ENCODE measurements at places on chromosomes 3 and 15. TPM values are rescaled to one million over a fixed set of nuclear protein-coding genes. Genes with fewer than 3 reads are reported as not detected.

The MKRN3 gene
- total RNA-seq = 0.46 TPM

The C3orf20 gene
- 0.56 TPM for total RNA-seq

The ZNF280D gene
- total RNA-seq = 6.7 TPM

The LRRIQ4 gene
- 0.32 TPM for total RNA-seq

The HESX1 gene
- total RNA-seq = 1.3 TPM

The ACP3 gene
- total RNA-seq = not detected

The GOLGA8J gene
- 0.41 TPM for total RNA-seq

The CAPN3 gene
- 1.0 TPM for total RNA-seq

The AQP9 gene
- total RNA-seq = not detected

The SOX14 gene
- total RNA-seq = not detected

The STAB1 gene
- 0.36 TPM for total RNA-seq

DNA sequence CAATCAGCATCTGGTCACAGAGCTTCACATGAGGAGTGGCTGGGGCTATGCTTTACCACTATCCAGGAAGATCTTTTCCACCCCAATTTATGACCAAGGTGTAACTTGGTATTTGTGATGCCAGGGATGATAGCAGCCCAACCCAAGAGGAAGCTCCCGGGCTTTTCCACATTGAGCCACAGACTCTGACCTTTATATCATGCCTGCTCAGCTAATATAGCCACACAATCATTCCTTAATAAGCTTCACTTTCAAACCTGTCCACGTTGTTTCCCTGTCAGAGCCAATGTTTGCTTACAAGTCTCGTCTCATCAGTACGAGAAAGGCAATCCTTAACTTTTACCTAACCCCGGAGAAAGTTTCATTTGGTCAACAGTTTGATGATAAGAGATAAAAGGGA, 330.9 kb downstream of the SHQ1 start:
- no peak for DNase-seq

DNA sequence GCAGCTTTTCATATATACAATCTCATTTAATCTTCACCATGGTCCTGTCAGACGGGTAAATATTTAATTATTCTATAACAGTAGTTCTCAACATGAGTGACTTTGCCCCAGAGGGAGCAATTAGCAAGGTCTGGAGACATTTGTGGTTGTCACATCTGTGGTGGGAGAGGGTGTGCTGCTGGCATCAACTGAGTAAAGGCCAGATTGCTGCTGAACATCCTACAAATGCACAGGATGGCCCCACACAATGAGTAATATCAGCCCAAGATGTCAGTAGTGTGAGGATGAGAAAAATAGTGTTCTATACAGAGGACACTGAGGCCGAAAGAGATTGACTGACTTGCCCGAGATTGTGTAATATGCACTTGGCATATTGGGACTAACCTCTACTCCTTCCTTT, 156.0 kb downstream of the AGBL1 start:
- no peak for DNase-seq

- DNase-seq = no peak
These were observed 664.4 kb upstream of the CBLB start for GRCh38 chr3:106533093-106533787.

DNA sequence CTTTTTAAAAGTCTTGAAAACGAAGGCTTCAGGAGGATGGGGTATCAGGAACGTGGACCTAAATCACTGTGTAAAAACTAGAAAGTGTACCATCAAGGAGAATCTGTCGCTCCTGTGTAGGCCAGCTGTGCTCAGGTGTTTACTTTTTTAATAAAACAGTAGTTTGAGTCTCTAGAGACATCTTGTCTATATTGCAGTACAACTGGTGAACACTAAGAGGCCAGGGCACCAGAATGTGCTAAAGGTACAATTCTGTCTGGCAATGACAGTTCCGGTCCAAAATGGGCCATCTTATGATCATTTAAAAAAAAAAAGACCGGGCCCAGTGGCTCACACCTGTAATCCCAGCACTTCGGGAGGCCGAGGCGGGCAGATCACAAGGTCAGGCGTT, 61.8 kb upstream of the MCF2L2 start:
- no peak for DNase-seq

DNA sequence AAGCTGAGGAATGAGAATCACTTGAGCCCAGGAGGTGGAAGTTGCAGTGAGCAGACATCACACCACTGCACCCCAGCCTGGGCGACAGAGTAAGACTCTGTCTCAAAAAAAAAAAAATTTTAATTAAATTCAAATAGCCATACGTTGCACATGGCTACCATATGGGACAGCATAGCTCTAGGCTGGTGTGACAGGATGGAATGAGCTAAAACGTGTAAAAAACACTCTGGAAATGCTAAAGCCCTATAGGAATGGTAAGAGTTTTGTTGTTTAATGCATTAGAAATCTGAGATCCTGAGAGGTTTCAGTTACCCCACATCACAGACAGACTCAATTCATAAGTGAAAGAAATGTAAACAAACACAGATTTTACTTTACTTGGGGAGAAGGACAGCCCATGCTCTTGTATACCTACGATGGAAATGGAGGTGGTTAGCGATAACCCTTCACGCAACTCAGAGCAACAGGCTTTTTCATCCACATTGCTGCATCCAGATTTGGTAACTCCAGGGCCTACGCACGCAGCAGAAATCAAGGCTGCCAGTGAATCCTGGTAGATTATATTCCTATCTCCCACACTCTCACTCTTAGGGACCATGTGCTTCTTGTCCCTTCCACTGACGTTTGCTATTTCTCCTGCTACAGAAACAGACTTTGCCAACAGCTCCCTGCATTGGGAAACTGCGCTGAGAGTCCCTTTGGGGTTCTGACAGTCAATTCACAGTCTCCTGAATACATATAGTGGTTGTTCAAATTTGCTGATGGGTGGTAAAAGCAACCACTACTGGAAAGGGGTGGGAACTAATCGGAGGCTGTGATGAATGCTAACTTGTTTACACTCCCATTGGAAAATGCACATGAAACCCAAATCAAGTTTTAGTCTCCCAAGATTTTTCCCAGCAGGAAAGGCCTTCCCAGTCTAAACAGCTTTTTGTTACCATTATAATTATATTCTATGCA, 3.1 kb downstream of the SH3BP5 start:
- DNase-seq = no peak

DNA sequence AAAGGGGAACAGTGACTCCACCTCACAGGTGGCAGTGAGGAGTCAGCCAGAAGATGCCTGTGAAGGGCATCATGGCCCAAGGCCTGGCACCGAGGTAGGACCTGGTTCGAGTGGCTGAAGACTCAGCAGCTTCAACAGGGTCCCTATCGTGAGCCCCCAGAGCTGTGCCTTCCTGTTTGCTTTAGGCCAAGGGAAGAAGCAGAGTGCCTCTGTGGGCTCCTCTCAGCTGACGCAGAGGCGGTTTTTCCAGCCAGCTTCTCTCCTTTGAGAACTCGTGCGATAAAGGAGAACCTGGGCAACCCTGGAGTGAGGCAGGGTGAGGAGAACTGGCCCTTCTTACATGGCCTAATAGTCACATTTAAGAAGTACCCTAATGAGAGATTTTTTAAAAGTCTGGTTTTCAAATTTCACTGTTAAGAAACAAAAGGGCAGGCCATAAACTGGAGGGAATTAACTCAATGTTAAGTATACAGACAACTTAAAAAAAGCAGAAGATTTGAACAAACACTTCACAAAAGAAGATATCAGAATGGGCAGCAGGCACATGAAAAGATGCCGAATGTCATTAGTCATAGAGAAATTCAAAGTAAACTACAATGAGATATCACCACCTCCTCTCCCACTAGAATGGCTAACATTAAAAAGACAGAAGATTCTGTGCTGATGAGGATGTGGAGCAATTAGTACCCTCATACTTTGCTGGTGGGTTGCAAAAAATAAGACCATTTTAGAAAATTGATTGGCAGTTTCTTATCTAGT, 23.1 kb upstream of the MRPS22 start:
- peak; percentile 39 for DNase-seq

DNA sequence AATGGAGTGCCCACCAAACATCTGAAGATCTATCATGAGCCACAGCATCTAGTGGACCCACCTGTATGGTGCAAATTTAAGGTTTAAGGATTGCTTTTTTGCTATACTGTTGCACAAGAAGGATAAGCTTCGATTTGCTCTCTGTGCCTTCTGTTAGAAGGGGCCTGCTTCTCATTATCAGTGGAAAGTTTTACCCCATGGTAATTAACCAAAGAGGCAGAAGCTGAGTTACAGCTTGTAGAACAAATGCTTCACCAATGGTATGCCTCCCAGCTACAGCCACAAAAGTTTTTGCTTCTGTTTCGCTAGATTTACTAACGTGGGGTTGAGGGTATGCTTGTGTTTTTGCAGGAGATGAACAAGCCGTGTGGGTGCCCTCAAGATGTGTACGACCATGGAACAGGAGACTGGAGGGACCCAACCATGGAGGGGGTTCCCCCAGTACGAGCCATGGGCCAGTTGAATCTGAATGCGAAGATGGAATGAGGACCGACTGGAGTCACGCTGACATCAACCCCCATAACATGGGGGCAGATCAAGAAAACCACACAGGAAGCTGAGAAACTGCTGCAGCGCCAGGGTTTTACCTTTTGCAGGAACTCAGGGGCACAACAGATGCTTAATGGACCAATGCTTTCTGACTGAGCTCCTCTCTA, 43.5 kb downstream of the ACAD9 start:
- peak; percentile 50 for DNase-seq

DNA sequence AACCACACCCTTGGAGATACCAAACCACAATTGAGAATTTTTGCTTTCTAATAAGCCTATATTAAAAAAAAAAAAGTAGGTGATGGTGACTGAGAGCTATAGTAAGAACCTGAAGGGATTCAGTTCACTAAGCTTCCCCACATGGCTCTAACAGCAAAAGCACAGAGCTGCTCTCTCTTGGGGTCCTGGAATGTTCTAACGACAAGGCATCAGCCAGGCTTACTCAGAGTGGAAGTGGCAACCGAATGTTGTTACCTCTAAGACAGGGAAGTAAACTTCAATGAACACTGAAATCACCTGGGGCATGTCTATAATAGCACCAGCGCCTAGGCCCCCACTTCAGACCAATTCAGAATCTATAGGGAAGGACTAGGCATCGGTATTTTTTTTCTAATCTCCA, 397.7 kb downstream of the MAGI1 start:
- no peak for DNase-seq

DNA sequence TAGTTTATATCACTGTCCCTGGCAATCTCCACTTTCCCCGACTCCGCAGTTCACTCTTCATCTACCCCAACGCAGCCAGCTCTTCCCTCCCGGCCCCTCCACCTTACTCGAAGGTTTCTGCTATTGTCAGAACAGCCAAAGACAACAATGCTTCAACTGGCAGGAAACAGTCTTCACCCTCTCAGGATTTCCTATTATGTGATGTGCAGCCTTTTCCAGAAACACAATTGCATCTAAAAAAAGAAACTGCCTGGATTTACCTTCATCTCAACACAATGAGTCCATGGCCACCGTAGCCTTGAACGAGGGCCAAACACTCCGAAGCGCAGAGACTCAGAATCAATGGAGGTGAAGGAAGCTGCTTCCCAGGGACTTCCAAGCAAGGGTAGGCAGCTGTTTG, 182.1 kb upstream of the TSC22D2 start:
- no peak for DNase-seq

GRCh38 chr3:55330355-55330754, 156.8 kb downstream of the WNT5A start:
- DNase-seq = no peak

DNA sequence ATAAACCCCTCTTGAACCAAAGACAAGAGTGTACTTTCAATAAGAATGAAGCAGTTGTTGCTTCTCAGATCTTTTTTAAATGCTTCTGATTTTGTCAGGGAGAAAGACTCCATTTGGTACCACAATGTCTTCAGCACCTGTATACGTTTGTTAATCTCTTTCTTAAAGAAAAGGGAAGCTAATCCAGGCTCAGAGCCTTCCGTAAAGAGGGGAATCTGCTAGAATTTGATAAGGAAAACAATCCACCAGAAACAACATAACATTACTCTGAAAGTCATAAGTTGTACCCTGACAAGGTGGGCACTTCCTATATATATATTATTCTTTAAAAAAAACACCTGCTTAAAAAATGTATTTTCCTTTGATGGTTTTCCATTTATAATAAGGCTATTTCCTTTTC, 19.8 kb downstream of the SH3BP5 start:
- DNase-seq = no peak

- DNase-seq = no peak
These were observed 205.5 kb upstream of the TGFBR2 start for GRCh38 chr3:30400926-30401325.

- DNase-seq = no peak
These were observed 48.5 kb upstream of the DAZL start for GRCh38 chr3:16653712-16654111.

DNA sequence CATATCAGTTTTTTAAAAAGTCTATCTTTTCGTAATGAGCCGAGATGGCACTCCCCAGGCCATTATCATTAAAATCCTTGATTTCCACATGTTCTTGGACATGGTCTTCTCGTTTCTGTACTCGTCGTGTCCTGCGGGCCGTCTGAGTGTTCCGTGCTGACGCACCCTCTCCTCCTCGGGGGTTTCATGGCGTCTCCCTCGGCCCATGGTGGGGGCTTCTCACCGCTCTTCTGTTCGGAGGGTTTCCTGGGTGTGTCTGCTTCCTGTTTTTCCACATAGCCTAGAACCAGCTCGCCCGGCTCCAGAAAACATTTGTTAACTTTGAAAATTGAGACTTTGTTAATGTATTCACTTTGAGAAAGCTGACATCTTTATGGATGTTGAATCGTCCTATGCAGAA, 92.7 kb downstream of the VGLL4 start:
- no peak for DNase-seq

- DNase-seq = no peak
These were observed 356.6 kb upstream of the NPAP1 start for GRCh38 chr15:24318981-24319380.

DNA sequence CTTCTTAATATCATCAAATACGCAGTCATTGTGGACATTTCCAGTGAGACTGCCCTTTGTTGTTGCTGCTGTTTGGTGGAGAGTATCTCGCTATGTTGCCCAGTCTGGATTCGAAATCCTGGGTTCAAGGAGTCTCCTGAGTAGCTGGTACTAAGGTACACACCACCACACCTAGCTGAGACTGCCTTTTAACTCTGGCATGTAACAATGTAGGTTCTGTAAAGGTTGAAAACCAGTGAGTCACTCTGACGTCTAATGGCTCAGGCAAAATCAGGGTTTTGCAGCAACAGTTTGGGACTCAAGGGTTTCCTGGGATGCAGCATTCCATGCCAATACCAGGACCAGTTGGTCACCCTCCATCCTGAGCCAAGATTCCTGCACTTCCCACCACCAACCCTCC, 52.2 kb downstream of the AQP9 start:
- no peak for DNase-seq

- DNase-seq = no peak
These were observed 580.4 kb downstream of the VGLL3 start for GRCh38 chr3:86410587-86410986.

- no peak for DNase-seq
These were observed 281.1 kb upstream of the GOLGA6L4 start for GRCh38 chr15:83954506-83954905.

DNA sequence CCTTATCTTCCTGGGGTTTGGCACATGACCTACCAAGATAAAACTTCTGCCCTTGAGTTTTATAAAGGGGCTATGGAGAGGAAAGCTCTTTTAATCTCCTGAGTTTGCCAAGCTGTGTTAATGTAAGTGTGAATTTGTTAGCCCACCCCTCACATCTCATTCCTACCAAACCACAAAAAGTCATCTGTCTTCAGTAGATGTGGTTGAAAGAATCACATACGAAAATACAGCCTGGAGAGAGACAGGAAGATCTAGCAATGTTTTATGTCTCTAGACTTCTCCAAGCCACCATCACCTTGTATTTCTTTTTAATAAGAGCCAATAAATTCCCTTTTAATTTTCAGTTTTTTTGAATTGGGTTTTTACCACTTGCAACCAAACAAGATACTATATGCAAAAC, 68.9 kb upstream of the ZNF280D start:
- DNase-seq = no peak

- DNase-seq = no peak
These were observed 55.4 kb downstream of the RASGRF1 start for GRCh38 chr15:79035111-79035601.

Measured in activated naive CD4-positive, alpha-beta T cell treated with anti-CD3 and anti-CD28 coated beads, Interleukin-2, amount 50 U/mL, for 72 hours (primary cell).